NCI-H1092 treated with DMSO at 0.1 percent for 48 hours (cell line): ENCODE measurements at places on chromosomes 4 and X.

GRCh38 chrX:27086237-27086636 is 376.9 kb downstream of the PPP4R3C start:
- no peak for DNase-seq

- no peak for DNase-seq
These were observed 22.0 kb downstream of the RAB39B start for GRCh38 chrX:155242300-155242699.

- no peak for DNase-seq
These were observed 294.9 kb downstream of the BCOR start for GRCh38 chrX:39802908-39803307.

- DNase-seq = no peak
These were observed 50.0 kb downstream of the LUZP4 start for GRCh38 chrX:115339441-115340025.

GRCh38 chrX:23435108-23435507 is 100.5 kb downstream of the PTCHD1 start:
- no peak for DNase-seq

DNA sequence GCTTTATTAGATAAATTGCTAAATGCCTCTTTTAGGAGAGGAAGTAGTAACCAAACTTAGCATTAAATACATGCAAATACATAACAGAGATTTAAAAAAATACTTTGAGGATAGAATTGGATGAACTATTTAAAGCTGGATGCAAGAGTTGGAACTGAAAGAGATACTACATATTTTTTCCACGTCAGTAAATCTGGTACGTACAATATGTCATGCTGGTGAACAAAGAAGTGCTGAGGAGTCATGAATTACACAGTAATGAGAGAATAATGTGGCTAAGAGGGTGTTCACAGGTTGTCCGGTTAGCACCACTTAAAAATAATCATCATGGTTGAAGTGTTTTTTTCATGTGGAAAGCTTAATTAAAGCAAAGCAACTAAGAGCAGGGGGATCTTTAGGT is 184.1 kb upstream of the FRMPD4 start:
- DNase-seq = no peak

GRCh38 chr4:4462970-4463369 is 76.1 kb downstream of the NSG1 start:
- no peak for DNase-seq

- DNase-seq = no peak
These were observed 74.3 kb downstream of the TECRL start for GRCh38 chr4:64334964-64335363.

DNA sequence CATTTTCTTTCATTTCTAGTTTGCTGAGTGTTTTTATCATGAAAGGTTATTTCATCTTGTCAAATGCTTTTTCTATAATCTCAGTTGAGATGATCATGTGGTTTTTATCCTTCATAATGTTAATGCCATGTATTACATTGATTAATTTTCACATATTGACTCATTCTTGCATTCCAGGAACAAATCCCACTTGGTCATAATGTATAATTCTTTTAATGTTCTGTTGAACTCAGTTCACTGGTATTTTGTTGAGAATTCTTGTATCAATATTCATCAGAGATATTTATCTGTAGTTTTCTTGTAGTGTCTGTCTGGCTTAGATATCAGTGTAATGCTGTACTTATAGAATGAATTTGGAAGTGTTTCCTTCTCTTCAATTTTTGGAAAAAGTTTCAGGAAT is 16.7 kb upstream of the LHFPL1 start:
- no peak for DNase-seq
